ENCODE measurements at places on chromosomes 4 and X.

DNA sequence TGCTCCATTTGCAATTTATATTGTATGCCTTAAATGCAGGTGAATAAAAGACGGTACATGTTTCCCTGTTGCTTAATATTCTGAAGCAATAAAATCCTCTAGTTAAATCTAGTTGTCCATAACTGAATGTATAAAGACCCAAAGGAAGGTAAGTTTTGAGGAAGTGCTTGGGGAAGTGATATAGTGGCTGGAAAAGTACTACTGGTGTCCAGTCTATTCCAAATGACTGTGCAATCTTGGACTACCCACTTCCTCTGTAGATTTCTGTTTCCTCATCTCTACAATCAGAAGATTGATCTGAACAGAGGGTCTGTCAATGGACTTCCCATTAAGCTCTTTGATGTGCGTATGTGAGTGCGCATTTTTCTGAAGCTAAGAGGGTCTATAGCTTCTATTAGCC, 17.0 kb downstream of the SNCA start:
- DNase-seq, result no peak

GRCh38 chr4:155705664-155706063, 39.0 kb downstream of the GUCY1A1 start:
- DNase-seq, result no peak

DNA sequence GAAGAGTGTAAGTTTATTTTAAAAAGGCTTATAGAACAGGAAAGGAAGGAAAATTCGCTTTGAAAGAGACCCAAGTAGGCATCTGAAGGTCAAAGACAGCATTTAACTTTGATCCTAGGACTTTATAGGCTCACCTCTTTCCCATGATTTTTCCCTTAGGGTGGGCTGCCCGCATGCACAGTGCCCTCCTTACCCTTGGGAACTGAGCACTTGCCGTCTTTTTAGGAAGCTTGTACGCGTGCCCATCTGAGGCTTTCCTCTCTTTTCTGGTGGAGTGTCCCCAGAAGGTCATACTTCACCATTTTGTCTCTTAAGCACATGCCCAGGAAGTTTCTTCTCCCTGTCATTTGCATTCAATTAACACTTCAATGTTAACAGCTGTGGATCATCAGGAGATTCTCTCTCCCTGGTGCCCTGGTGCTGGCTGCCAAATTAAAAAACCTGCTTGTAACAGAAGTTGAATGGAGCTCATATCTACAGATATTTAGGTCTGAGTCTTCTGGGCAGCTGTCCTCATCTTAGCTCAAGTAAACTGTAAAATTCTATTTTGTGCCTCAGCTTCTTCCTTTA, 38.4 kb upstream of the IL9R start:
- no peak for DNase-seq

DNA sequence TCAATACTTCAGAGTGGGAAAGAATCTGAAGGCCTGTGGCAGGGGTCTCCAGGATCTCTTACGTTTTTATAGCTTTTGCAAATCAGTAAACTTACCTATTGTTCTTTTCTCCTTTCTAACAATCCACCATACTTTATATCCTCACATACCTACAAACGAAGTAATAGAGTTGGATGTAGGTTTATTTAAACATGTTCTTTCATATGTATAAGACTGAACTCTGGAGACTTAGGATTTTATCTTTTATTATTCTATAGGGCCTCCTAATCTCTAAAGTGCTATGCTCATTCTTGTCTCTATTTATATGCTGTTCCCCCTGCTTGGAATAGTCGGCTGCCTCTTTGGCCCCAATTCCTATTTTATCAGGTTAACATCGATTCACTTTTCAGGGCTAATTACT, 43.8 kb upstream of the NUDT6 start:
- no peak for DNase-seq

DNA sequence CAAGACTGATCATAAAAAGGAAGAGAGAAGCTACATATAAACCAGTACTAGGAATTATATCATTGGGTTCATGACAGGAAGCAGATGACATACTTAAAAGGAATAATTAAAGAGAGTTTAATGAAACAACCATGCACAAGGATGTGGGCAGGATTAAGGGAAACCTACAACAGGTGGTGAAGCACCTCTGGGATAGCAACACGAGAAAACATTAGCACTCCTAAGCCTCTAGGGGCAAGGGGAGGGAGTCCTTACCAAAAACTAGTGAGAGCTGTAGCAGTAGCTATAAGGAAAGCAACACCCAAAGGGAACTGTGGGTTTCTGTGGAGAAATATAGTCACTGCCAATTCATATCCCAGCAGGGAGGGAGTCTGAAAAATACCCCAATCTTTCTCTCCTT, 7.2 kb upstream of the THOC2 start:
- no peak for DNase-seq

GRCh38 chr4:83779103-83780052, 243.5 kb downstream of the GPAT3 start:
- DNase-seq, result no peak

DNA sequence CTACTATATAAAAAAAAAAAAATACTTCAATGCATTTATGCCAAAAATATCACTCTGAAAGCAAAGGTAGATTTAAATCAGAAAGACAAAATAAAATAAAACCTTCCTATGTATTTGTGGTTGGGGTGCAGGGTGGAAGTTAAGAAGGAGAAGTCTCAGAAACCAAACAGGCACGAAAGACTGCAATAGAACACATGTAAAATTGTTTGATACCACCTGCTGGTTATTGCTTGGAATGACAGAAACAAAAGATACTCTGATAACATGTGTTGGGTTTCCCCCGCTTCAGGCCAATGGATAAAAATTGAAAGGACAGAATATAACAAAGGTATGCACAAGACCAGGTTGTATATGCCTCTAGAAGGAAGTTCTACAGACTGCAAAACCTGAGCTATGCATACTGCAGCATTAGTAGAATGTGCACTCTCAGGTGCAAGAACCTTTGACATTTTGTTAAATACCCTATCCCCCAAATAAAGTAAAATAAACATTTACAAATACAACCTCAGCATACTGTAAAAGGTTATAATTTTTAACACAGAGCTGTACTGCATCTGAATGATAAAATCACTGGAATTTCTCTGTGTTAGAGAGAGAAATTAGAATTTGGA, 118.8 kb downstream of the GABRA2 start:
- DNase-seq, result no peak
